ENCODE measurements at places on chromosomes 13 and 19.

- peak; percentile 77 for DNase-seq
Observed at GRCh38 chr19:49097453-49098288, 12.4 kb downstream of the SNRNP70 start.

DNA sequence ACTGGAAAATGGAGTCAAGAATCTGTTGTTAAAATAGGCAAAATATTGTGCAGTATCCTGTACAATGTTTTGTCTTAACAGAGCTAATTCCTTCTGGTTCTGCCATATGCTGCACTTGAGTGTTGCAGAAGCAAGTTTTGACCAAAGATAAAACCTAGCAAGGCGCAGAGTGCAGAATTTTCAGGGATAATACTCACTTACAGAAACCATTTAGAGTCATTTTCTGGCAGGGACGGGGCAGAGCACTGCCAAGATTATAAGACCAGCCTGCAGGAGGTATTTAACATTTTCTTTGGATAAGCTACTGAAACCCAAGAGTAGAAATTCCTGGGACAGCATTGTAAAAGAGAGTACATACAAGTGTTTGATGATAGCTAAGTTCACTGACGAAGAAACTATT, 159.5 kb upstream of the EDNRB start:
- DNase-seq, result no peak

DNA sequence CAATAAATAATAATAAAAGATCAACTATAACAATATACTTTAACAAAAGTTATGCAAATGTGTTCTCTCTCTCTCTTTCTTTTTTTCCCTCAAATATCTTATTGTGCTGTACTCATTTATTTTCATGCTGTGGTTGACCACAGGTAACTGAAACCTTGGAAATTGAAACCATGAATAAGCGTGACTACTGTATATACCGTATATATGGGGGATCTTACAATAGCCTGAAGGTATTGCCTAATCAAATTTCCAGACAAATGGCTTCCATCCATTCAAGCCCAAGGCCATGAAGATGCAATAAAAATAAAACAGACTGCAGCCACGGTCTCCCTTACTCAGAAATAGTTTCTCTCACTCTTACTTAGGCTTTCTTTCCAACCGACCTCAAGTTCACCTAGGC, 98.3 kb downstream of the SLITRK6 start:
- DNase-seq, result peak; percentile 50

DNA sequence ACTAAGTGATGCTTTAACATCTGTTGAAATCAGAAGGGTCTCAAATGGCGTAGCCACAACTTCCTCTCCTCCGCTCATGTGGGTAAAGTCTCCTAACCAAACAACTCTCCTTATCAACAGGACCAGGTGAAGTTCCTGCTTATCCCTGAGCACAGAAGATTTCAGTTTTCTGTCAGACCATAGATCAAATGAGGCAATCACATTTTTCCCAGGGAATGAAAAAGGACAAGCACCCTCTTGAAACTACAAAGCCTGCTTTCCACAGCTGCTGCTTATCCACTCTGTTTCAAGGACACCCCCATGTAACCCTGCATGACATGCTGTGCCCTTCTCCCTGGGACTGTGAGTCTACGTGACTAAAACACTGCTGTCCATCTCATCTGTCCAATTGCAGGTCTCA, 788.3 kb upstream of the SLITRK5 start:
- DNase-seq, result no peak

DNA sequence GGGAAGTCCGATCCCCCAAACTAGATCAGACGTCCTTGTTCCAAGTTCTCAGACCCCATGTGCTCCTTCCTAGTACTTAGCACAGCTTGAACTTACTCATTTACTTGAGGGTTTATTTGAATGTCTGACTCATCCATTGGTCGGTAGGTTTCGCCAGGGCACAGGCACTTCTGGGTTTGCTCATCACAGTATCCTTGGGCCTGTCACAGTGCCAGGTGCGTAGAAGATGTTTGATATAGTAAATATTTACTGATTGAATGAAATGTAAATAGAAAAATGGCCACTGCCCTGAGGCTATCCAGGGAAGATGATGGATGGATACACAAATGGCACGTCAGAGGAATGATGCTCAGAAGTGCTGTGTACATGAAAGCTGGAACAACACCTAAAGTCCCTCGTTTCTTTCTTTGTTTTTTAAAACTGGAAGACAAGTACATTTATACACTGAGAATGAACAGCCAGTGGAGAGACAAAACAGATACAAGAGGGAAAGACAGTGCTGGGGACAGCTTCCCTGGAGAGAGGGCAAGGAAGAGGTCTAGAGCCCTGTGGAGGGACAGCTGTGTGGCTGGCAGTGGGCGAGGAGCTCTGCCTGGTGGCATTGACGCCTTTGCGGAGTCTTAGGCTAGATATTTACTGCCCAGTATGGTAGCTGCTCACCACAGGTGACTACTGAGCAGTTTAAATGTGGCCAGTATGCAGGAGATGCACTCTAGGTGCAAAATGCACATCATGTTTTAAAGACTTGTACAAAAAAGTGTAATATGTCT, 31.2 kb upstream of the KL start:
- DNase-seq, result no peak

- DNase-seq, result no peak
Observed at GRCh38 chr19:19740755-19741154, 7.8 kb upstream of the ZNF14 start.

DNA sequence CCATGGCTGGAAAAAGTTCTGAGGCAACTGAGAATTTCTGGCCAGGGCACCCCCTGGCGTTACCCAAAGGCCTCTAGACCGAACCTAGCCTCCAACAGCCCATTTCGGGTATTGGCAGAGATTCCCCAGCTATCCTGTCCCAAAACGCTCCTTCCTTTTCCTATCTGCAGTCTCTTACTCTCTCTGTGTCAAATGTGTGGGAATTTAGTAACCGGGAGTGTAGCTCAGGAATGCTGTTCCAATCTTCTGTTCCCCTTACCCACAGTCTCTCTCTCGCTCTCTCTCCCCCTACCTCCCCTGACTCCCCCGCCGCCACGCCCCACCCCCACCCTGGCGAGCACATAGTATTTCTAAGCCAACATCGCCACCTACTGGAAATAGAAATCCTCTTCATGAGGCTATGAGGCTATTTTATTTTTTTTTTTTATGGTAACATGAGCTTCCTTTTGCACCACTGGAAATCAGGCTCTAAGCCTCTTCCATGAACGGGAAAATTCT, 27.0 kb downstream of the OXGR1 start:
- peak; percentile 63 for DNase-seq

- no peak for DNase-seq
Observed at GRCh38 chr19:10173527-10173926, 21.2 kb downstream of the DNMT1 start.

DNA sequence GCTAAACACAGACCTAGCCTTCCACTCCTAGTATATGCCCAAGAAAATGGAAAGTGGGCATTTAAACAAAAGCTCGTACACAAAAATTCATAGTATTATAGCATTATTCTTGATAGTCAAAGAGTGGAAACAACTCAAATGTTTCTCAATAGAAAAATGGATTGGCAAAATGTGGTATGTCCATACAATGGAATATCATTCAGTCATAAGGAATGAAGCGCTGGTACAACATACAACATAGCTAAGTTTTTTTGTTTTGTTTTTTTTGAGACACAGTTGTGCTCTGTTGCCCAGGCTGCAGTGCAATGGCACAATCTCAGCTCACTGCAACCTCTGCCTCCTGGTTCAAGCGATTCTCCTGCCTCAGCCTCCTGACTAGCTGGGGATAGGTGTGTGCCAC, 11.9 kb downstream of the ZNF558 start:
- no peak for DNase-seq

DNA sequence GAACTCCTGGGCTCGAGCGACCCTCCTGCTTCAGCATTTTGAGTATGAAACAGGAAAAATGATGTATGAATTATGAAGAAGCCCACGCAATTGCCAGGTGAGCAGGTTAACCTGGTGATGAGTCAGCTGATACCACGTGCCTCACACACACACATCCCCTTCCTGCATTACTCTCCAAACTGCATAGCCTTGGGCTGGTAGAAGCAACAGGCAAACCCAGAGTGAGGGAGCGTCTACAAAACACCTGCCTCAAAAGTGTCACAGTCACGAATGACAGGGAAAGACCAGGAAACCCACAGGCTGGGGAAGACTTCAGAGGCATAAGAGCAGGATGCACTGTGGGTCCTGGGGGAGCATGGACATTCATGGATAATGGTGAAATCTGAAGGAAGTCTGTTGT, 192.8 kb upstream of the IRS2 start:
- DNase-seq, result no peak

DNA sequence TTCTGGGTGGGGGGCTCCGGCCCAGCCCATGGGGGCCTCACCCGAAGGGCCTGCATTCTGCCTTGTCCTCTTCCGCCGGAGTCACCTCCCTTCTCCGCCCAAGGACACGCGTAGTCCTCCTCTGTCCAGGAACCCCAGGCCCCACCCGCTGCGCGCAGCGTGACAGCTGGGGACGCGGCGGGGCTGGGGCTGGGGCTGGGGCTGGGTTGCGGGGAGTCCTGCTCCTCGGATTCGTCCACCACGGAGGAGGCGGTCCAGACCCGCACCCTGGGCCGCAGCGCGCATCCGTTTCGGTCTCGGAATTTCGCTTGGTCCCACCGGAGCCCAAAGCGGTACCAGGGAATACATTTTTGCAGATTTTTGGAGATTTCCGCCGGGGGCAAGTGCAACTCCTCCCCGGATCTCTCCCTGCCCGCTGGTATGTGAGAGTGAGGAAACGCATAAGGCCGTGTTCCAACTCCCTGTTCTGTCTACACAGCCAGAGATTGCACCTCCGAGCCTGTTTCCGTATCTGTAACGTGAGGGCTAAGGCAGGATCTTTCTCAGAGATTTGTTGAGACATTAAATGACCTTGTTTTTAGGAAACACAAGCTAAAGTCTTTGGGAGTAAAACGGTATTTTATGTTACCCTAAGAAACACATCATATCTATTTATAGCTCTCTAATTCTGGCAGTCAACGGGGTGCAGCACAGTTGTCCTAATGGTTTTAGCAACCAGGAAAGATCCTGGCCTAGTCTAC, at the start of gene COX7A1:
COX7A1 (minus strand) TSS at position 96 of the 740 bp plus-strand sequence; CDS start at position 56, 40 bp downstream.
- no peak for DNase-seq
